ENCODE measurements at places on chromosomes 3 and 15.

- no peak for DNase-seq
These were observed 2.7 kb downstream of the EOMES start for GRCh38 chr3:27719314-27720003.

- no peak for DNase-seq
These were observed 25.9 kb downstream of the CXCR6 start for GRCh38 chr3:45969116-45969515.

DNA sequence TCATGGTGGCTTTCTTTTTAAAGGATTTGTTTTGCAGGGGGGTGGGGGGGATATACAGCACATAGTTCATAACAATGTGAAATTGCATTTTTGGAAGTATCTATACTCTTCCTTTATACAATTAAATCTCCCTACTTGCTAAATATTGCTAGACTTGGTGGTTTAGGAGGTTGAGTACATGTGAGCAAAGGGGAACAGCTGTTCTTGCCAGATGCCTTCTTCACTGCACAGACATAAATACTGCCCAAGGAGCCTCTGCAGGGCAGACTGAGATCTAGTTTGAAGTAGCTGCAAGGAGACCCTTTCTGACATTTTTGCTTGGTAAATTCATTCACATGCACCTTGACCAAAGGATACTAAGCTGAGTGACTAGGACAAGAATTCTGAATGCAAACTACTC lies 228.6 kb upstream of the IL12A start:
- no peak for DNase-seq

DNA sequence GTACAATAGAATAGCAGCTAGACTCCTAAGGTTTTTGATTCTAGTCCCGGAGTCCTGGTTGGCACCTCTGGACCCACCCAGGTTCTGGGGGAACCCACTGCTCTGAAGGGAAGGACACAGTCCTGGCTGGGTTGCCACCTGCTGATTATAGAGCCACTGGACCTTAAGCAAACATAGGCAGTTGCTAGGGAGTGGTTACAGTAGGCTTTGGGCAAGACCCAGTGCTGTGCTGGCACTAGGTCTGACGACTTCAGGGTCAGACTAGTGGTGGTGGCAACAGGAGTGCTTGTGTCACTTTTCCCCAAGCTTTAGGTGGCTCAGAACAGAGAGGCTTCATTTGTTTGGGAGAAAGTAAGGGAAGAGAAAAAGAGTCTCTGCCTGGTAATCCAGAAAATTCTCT lies 109.8 kb upstream of the C3orf80 start:
- DNase-seq = no peak

DNA sequence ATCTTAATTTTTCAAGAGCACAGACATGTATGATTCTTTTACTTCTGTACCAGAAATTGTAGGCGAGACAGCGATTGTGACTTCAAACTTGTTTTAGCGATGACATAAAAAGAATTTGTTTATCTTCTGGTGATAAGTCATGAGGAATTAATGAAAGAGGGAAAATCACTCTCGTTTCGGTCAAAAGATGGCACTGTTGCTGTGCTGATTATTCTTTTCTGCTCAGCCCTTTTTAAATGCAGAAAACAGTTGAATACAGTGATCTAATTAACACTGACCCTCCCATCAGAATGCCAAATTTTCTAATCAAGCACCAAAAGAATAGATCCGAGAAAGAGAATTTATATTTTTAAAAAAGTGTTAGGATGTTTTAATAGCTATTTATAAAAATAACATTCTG lies 52.6 kb downstream of the NSUN3 start:
- DNase-seq = no peak
